ENCODE measurements at places on chromosomes 12 and 14.

- no peak for DNase-seq
Measured at GRCh38 chr12:14638066-14638465, 58.3 kb downstream of the GUCY2C start.

- DNase-seq, result no peak
Measured at GRCh38 chr12:42617622-42618021, 28.1 kb upstream of the PRICKLE1 start.

DNA sequence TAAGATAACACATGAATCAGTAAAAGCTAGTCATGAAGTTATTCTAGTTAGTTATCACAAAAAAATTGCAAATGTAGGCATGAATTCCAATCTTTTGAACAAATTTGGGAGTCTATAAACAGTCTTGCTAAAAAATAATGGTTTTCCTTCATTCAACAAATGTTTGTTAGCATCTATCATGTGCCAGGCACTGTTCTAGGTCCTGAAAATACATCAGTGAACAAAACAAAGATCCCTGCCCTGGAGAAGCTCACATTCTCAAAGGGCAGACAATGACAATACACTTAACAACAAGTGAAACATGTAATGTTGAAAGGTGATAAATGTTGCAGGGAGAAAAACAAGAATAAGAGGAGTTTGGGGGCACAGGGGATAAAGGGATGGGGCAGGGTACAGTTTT is 86.9 kb downstream of the OTX2 start:
- DNase-seq, result no peak

GRCh38 chr12:96514328-96514727 is 25.0 kb downstream of the CFAP54 start:
- DNase-seq, result no peak

DNA sequence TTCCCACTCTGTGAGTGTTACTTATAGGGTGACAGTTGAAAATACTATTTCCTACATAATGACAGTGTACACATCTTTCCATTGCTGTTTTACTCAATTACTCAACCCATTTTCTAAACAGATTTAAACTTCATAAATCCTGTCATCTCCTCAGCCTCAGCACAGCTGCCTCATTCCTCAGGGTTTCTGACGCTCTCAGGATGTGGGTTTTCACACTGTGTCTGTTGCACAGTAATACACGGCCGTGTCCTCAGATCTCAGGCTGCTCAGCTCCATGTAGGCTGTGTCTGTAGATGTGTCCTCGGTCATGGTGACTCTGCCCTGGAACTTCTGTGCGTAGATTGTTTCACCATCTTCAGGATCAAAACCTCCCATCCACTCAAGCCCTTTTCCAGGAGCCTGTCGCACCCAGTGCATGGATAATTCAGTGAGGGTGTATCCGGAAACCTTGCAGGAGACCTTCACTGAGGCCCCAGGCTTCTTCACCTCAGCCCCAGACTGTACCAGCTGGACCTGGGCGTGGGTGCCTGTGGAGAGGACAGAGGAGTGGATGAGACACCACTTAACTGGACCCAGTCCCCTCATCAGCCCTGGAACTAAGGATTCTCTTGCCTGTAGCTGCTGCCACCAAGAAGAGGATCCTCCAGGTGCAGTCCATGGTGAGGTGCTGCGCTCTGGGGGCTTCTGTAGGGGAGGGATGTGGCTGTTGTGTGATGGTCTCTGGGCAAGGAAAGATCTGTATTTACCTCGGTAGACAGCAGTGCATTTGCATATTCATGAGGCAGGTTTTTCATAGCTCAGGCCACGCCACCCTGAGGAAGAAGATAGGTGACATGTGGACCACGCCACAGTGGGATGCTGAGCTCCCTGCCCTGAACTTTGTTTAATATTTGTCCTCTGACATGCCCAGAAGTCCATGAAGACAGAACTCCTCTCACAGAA is 750.2 kb downstream of the TMEM121 start:
- no peak for DNase-seq

DNA sequence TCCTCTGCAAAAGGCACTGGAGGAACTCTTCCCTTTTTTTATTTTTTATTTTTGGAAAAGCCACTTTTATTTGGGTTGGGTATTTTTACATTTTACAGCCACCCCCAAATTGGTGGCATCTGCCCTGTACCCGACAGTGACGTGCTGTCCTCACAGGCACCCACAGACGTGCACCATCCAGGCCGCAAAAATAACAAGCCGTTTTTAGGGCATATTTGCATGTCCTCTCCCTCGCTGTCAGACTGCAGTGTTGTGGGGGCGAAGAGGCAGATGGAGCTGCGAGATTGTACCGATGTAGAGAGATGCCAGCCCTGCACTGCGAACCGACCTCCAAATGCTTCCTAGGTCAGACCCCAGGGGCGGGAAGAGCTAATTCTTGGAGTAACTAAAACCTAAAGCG is 12.2 kb downstream of the JDP2 start:
- DNase-seq, result no peak

GRCh38 chr12:62191491-62192179 is 68.6 kb upstream of the USP15 start:
- peak; percentile 39 for DNase-seq

DNA sequence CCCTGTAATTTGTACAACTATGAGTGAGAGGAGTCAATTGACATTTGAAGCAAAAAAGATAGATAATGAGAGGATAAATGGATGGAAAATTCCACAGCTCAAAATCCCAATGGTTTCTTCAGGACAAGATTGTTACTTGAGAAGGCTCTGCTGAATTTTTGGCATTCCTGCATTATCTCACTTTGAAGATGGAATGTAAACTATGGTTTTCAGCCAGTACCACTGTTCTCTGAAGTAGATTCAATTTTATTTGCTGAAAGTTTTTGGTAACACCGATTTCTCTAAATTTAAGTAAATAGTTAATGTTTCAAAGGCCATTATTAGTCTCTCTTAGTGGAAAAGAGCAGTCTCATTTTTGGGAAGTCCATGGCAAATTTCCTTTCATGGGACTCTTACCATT is 121.9 kb upstream of the SLC38A2 start:
- no peak for DNase-seq

DNA sequence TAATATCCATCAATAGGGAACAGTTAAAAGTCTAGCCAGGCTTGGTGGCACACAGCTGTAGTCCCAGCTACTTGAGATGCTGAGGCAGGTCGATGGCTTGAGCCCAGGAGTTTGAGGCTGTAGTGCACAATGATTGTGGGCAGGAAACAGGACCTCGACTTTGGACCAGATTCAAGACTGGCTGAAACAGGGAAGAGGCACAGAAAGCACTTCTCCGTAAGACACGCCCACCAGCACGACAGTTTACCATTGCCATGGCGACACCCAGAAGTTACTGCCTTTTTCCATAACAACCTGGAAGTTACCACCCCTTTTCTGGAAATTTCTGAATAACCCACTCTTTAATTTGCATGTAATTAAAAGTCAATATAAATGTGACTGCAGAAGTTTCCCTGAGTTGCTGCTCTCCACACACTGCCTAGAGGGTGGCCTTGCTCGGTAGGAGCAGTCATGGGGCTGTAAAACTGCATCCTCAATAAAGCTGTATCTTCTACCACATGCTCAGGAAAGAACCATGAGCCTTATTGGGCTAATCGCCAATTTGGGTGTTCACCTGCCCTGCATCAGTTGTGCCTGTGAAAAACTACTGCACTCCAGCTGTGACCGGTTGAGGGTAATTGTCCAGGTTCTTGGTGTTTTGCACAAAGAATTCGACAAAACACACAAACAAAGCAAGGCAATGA is 4.6 kb upstream of the LRRC23 start:
- DNase-seq, result no peak

DNA sequence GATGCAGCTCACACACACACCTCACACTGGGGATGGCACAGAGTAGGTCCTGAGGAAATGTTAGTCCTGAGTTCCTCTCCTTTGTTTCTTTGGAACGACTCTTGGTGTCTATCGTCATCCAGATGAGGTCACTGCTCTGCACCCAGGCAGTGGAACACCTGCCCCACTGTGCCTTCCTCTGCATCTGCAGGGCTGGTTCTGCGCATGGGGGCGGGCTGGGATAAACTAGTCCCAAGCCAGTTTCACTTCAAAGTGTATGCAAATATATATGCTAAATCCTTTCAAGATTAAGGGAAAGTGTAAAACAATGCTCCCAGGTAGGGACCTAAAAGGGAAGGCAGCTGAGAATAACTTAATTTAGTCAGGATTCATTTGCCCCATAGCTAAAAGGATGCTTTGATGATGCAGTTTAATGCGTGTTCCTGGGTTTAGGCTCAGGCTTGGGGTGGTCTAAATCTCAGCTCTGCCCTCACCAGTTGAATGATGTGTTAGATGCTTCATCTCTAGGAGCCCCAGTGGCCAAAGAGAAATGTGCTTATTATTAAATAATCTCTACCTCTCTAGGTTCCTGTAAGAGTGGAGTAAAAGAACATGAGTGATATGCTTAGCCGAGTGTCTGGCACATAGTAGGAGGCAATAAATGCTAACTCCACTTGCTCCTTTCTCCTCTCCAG is 47.1 kb upstream of the OVCH1 start:
- no peak for DNase-seq

DNA sequence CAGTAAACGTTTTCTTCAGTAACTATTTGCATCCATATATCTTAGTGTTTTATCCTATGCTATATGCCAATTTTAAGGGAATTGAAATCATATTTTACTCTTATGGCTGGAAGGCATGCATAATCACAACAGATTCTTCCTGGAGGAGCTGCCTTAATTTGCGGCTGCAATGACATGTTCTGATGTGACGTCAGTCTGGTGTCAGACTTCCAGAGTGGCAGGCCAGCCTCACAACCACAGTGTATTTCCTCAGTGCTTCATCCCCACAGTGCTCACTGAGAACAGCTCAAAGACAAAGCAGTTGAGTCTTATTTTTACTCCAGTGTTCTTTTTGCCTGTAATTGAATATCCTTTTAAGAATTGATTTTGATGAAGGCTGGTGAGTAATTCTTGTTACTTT is 107.1 kb downstream of the PLEKHA5 start:
- DNase-seq, result no peak

GRCh38 chr12:117202556-117202955 is 12.3 kb upstream of the FBXO21 start:
- DNase-seq, result no peak

DNA sequence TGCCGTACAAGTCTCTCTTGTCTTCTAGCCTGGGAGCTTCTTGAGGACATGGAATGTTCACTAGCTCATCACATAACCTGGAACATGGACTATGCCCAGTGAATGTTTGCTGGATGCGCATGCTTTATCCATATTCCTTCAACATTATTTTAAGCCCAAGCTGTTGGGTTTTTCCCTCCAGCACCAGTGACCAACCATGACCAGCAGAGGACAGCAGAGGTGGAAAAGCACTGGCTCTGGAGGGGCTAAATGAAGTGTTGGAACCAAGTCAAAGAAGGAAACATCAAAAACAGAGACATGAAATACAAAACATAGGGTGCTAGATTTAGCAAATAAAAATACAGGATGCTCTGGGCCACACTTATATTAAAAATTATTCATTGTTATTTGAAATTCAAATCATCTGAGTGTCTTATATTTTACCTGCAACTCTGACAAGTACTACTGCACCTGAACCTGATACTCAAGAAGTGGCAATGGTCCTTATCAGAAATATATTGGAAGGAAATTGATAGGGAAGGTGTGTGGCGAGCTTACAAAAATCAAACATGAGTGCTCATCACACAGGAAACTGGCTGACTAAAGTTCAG is 23.1 kb upstream of the HELB start:
- no peak for DNase-seq
